GM06990 (cell line): ENCODE measurements at places on chromosomes 6 and 20.

DNA sequence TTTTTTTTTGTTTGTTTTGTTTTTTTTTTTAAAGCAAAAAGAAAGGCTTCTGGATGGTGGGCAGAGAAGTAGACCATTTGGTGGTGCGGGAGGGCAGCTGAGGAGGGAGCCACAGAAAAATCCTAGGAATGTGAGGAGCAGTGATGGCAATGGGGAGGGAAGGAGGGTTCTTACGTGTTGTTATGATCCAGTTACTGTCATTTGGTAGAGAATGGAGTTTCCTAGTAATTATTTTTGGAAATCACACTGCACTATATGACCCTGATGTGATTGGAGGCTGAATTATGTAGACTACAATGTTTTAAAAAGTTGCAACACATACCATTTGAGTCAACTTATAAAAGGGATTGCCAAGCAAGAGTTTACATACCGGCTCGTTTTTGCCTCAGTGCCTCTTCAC lies 22.1 kb downstream of the ADGRF5 start:
- DNase-seq = no peak

DNA sequence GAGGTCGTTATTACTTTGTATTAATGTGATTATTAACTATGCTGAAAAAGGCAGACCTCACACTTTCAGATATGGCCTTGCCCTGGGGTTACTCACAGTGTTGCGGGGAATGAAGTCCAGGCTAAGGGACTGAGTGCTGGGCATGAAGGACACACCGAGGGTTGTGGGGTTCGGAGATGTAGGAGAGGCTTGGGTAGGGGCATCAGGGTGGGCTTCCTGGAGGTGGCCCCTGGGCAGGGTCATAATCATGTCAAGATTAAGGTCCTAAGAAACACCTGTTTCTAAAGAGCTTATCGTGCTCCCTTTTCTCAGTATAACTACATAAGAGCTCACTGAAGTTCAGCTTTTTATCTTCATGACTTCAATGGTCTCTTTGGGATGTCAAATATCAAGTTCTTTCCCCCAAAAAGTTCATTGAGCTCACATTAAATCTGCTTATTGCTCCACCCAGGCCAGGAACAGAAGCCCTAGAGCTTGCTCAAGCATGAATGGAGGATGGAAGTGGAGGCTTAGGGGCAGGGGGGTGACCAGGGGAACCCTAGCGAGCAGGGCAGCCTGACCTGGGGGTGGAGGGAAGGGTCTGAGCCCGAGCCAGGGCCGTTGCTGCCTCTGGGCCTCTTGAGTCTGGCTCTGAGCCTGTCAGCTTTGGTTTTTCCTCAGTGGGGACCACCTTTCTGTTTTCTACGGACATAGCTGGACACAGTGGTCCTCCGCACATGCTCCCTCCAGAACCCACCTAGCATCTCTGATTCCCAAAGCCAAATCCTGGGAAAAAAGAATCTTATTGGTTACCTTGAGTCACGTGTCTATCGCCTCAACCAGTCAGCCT lies 37.3 kb upstream of the TGM2 start:
- DNase-seq = no peak

DNA sequence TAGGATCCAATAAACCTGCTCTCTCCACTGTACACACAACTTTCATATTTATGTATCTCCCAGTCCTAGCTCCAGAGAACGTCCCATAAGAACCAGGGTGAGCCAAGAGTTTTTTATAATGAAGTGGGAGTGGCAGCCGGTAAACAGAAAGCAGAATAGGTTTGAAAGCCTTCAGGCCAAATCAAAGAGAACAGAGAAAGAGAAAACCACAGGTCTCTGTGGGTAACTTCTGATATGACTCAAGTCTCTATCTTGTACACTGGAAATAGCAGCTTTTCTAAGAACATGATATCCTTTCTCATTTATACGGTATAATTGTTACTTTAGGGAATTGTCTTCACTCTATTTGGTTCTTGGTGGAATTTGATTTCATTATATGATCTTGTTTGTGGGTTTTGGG lies 273.6 kb downstream of the PACRG start:
- DNase-seq = no peak

GRCh38 chr6:139592011-139592410 lies 217.6 kb upstream of the CITED2 start:
- no peak for DNase-seq

DNA sequence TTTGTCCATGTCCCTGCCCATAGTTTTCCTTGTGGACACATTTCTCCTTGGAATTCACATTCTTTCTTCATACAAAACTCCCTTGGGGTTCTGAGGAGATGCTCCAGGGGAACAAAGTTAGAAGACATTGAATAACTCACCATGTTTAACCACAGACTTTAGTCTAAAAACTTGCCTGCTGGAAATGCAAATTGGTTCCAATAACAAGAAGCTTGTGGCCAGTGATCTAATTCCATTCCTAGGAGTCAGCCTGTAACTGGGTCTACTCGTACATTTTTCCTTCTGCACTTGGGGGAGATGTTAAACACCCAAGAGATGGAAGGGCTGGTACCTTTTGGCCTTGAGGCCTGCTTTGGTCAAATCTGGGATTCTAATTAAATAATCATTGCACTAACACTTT lies 60.2 kb downstream of the SCML4 start:
- no peak for DNase-seq

DNA sequence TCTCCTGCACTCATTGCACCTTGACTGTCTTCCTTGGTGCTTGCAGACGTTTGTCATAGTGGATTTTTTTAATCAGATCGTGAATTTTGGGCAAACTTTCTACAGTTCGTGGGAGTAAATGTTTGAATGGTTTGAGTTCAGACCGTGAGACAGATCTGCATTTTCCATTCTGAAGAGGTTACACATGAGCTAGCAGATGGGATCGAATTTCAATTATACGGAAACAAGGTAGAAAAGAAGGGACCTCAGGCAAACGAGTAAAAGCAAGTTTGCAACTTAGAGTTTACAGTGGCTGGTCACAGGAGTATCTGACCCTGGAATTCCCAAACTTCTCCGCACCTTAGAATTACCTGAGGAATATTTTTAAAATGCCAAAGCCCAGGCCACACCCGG lies 17.2 kb upstream of the NCR2 start:
- DNase-seq = no peak

DNA sequence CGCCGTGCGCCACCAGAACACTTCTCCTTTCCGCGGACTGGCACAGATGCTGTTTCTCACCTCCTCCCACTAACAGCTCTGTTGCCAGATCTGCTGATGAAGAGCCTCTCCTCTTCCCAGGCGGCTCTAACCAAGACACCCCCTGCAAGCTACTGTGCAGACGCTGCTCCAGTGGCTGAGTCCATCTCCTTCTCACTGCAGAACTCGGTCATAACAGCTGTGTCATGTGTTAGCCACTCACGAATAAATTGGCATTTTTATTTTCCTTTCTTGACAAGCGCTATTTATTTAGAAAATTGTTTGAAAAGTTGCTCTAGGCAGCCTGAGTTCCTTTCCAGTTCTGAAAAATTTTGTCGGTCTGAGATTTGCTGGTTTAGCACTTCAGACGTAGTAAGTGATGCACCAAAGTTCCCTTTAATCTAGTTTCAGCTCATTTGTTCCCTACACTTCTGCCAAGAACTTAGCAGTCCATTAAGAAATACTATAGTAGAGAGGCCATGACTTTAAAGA lies 12.8 kb upstream of the PLEKHG1 start:
- DNase-seq = no peak

DNA sequence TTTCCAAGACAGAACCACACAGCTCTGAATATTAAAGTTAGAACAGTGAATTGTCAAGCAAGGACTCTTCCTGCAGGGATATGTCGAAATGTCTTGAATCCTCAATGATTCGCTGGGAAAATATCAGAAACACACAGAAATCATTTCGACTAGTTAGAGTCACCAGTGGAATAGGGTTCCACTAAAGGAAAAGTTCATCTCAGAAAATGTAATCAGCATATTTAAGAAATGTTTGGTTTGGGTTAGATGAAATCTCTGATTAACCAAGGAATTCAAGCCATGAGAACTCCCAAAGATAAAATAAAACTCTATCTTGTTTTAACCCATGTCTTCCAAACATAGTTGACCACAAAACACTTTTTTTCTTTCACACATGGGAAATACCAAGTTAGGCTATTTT lies 621.0 kb upstream of the NRSN1 start:
- DNase-seq = no peak

- DNase-seq = no peak
Observed at GRCh38 chr20:33054381-33054780, 678 bp downstream of the BPIFB3 start.

DNA sequence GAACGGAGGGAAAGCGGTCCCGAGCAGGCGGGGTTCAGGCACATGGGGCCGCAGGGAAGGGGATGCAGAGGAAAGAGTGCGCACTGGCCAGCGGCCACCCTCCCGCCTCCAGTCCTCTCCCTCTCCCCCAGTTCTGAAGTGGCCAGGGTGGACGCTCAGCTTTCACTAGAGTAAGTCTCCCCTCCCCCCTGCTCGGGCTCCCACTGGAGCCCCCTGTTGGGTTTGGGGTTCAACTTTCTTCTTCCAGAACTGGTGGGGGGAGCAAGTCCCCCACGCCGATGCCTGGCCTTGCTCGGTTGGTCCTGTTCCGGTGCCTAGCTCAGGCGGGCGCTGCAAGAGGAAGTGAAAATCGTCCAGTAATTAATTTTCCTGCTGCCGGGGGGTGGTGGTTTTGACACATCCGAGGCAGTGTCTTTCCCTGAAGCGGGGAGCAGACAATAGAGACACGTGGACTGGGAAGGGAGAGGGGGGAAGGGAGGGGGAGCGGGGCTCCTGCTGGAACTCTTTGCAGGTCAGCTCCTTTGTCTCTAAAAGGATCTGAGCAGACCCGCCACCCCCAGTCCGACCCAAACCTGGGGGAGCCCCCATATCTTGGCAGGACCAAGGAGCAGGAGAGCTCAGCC lies 824 bp upstream of the SCRT2 start:
- no peak for DNase-seq

DNA sequence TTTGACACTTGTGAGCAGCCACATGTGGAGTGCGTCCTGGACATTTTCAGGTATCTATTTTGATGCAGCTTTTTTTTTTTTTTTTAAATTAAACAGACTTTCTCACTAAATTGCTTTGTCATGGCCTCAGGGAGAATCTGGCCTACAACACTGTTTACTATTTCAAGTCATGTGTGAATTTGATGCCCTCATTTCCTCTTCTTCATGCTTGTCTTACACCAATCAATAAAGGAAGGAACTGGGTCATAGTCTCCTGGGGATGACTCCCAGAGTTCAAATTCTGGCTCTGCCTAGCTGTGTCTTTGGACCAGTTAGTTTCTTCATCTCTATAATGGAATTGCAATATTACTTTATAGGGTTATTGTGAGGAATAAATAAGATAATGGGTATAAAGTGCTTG lies 554.1 kb downstream of the PRKN start:
- no peak for DNase-seq

DNA sequence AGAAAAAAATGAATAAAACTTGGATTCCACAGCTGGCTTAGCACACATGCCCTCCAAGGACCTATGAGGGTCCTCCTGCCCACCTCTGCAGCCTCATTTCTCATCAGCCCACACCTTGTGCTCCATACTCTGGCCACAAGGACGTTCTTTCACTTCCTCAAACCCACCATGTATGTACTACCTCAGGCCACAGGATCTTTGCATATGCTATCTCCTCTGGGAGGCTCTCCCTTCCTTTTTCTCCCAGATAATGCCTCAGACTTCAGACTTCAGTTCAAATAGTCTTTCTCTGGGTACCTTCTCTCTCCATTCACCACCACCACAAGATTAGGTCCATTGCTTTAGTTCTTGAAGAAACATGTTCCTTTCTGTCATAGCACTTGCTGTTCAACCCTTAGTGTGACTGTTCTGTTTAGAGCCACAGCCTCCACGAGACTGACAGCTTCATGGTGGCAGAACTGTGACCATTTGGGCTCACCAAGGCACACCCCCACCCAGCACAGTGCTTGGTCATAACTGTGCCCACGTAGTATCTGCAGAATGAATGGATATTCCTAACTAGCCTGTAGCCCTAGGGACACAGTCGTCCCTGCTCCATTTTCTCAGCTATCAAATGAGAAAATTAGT lies 146.7 kb upstream of the LRFN2 start:
- no peak for DNase-seq

DNA sequence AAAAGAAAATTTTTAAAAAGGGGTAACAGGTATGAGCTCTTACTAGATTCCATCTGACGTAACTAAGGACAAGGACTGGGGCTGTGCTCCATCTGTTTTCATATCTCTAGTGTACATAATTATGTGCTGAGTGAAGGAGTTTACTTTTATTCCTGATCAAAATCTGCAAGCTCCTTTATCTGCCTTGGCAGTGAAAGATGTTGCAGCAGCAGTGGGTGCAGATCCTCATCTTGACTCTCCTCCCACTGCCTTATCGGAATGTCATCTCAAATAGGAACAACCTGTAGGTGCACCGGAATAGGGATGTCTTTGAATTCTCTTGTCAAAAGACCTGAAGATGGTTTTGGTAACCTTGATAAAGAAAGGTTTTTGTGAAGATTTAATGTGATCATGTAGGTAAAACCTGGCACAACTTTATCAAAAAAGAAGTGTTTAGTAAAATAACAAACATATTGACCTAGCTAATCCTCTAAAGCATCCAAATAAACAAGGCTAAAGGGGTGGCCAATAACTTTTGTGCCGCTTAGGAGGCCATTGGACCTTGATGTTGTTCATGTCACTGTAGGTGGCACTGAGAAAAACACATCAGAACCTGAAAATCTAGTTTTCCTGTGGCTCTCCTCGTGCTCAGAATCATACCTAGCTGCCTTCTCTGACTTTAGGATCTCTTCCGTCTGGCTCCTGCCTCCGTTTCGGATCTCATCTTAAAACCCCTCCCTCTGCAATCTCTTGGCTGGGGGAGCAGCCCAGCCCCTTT lies 19.0 kb upstream of the SLC16A10 start:
- no peak for DNase-seq
